ENCODE measurements at places on chromosomes 3 and 15.

GRCh38 chr3:71433631-71434030, 149.9 kb downstream of the FOXP1 start:
- no peak for DNase-seq

DNA sequence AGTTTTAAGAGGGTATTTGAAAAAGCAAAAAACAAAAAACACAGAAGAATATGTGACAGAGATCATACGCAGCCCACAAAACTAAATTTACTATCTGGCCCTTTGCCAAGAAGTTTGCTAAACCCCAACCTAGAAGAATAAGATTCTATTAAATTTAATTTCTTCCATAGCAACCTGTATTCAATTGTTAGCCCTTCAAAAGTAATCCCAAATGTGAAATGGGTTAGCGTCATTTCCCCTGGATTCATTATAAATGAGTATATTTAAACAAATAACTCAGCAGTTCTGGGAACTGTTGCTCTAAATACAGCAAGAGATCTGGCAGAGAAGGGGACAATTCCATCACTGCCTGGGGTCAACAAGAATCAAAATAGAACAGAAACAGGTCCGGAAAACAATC, 56.8 kb downstream of the CERS3 start:
- DNase-seq = no peak

- DNase-seq = no peak
Measured at GRCh38 chr3:102189956-102190723, 244.7 kb upstream of the ZPLD1 start.

DNA sequence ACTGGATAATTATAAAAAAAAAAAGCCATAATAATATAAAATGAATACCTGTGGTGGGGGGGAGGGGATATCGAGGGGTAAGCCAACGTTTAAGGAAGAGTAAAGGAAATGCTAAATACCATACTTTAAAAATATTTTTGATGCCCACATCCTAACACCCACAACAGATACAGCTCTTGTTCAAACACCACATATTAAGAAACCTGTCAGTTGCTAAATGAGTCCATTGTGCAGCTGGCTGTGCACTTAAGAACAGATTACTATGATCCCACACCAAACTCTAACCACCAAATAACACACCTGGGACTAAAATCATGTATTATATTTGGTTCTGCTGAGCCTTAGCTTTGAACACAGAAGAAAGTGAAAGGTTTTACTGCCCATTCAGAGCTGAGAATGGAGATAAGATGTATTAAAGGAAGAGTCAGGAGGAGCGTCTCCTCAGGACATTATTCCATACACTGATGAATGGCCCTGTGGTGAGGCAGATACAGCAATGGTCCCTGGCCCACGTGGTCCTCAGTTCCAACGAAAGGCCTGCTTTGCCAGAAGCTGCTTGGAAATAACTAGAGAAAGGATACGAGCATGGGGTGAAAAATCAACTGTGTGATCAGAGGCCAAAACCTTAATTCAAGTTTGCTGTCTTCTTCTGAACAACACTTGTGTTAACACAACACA, 515.4 kb downstream of the FOXP1 start:
- no peak for DNase-seq

GRCh38 chr3:99873269-99874102, 55.8 kb downstream of the CMSS1 start:
- no peak for DNase-seq

GRCh38 chr3:126522363-126522788, 1.6 kb upstream of the CHST13 start:
- no peak for DNase-seq

GRCh38 chr3:22979581-22979980, 223.5 kb upstream of the UBE2E2 start:
- no peak for DNase-seq

- no peak for DNase-seq
Measured at GRCh38 chr3:14228681-14229470, 50.3 kb downstream of the LSM3 start.

DNA sequence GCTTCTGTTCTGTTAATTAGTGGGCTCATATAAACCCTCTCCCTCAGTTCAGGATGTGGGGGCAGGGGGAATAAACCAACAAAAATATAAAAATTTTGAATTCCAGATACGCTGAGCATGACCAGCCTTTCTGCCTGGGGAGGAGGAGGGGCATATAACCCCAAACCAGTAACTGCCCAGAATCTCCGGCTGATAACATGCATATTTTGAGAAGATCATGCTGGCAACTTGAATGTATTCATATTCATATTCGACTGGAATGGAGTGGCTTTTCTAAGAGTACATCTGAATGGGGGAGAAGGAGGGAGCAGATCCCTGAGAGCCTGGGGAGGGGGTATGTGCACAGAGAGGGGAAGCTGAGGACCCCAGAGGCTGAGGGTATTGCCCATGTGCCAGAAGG, 54.5 kb upstream of the LCTL start:
- DNase-seq = no peak

DNA sequence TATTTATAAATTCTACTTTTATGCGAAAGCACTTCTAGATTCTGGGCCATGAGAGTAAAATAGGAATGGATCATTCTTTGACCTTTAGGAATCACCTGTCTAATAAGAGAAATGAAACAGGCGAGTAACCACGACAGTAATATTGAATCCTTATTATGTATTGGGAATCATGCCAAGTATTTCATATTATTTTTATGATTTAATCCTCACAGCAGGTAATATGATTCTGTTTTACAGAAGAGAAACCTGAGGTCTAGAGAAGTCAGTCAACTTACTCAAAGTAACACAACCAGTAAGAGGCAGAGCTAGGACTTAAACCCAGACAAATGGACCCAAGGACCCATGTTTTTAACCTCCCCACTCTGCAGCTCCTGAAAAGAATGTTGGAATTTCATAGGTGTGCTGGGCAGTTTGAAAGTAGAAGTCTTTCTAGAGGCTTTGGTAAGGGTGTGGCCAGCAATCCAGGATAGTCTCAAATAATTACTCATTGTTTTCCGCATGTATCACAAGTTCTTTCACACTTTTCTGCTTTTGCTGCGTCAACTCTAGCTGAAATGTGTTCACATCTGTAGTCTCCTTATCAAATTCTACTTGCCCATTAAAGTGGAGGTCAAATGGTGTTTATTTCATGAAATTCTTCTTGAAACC, 181.7 kb downstream of the TPRG1 start:
- DNase-seq = no peak

GRCh38 chr3:18079739-18080138, 337.3 kb upstream of the TBC1D5 start:
- DNase-seq = no peak

DNA sequence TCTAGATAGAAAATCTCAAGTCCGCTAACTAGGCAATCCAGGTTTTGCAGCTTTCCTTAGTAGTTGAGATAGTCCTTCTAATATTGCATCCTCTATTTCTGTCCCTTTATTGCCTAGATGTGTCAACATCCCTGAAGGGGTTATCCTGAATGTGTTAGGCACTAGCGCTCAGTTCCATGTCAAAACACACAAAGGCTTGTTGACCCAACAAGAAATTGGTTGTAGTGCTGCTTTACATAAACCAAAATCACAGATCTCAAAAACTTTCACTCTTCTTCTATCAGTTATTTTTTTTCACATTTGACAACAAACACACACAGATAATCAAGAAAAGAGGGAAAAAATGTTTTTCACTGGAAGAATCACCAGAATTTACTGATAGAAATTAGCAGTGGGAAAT, 51.4 kb upstream of the SOX2 start:
- no peak for DNase-seq

- no peak for DNase-seq
Measured at GRCh38 chr3:177224414-177224813, 27.1 kb upstream of the TBL1XR1 start.

GRCh38 chr15:57146506-57147201, 228.2 kb downstream of the TCF12 start:
- no peak for DNase-seq

DNA sequence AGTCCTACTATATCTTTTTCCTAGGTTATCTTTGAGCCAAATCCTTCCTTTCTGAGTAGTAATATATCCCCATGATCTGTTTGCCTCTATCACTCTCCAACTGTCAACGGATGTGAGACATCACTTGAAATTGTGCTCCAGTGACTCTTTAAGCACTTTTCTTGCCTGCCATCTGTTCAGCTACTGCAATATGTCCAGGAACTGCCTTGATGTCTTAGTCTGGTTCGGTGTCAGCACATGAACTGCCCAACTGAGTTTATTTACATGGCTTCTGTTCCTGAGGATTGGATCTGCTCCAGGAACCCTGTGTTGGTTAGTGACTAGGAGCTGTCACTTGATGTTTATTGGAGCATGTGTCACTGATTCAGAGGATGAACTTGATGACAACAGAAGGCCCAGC, 116.5 kb downstream of the SLC9A9 start:
- no peak for DNase-seq

GRCh38 chr3:195903950-195904290, 4.4 kb downstream of the TNK2 start:
- no peak for DNase-seq

GRCh38 chr3:130900959-130901358, 7.1 kb downstream of the ATP2C1 start:
- DNase-seq = no peak

- no peak for DNase-seq
Measured at GRCh38 chr15:51366071-51366470, 24.6 kb downstream of the GLDN start.

DNA sequence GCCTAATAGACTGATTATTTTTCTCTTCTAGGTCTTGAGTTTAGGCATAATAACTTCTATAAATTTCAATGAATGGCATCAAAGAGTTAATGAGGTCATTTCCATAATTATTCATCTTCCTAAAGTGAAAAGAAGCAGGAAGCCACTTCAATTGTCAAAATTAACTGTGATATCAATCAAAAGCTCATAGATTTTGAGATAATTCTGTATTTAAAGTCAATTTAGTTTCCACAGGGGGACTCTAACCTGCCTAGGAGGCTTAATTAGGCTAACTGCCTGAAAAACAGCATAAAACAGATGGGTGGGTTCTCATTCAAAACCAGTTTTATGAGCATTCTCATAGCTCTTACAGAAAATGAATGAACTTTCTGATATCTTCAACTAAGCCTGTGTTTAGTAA, 177.8 kb downstream of the OTOL1 start:
- no peak for DNase-seq

DNA sequence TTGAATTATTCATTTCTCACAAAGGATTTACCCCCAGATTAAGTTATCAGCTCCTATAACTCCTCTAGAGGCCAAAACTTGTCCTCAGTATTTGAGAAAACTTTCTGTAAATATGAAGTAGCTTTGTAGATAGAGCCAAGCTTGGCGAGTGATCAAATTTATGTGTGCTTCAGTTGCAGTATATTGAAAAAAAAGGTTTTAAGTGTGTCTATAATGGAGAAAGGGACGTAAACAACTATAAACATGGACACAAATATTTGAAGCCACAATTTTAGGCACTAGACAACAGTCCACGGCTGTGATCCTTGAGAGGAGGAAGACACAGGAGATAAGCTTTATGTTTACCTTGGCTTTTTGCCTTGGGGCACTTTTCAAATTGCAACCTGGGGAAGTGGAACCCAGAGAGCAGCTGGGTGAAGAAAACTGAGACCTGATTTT, 118.7 kb downstream of the THRB start:
- DNase-seq = no peak

- no peak for DNase-seq
Measured at GRCh38 chr15:89576417-89576773, 1.1 kb downstream of the TICRR start.

GRCh38 chr15:33375236-33375635, 64.5 kb downstream of the RYR3 start:
- DNase-seq = no peak

GRCh38 chr3:159165961-159166360, 364.1 kb downstream of the MFSD1 start:
- no peak for DNase-seq

DNA sequence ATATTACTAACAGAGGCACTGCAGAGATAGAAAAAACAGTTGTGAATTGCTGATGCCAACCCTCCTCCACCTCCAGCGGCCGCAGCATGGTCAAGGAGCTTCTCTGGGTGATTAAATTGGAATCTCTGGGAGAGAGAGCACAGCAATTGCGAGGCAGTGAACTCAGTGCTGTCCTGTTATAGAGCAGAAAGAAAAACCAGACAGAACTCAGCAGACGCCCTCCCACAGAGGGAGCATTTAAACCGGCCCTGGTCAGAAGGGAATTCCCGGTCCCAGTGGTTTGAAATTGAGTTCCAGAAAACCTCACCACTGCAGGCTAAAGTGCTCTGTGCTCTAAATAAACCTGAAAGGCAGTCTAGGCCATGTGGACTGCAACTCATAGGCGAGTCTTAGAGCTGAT, 175.4 kb downstream of the SQOR start:
- DNase-seq = no peak

All from effector memory CD4-positive, alpha-beta T cell (primary cell).